Activated naive CD8-positive, alpha-beta T cell treated with anti-CD3 and anti-CD28 coated beads, Interleukin-2, amount 10 ng/mL, durations not matched to agents 7 days and 5 days (primary cell): ENCODE measurements at places on chromosomes 6 and 20. TPM values are rescaled to one million over a fixed set of nuclear protein-coding genes. Genes with fewer than 3 reads are reported as not detected.

DNA sequence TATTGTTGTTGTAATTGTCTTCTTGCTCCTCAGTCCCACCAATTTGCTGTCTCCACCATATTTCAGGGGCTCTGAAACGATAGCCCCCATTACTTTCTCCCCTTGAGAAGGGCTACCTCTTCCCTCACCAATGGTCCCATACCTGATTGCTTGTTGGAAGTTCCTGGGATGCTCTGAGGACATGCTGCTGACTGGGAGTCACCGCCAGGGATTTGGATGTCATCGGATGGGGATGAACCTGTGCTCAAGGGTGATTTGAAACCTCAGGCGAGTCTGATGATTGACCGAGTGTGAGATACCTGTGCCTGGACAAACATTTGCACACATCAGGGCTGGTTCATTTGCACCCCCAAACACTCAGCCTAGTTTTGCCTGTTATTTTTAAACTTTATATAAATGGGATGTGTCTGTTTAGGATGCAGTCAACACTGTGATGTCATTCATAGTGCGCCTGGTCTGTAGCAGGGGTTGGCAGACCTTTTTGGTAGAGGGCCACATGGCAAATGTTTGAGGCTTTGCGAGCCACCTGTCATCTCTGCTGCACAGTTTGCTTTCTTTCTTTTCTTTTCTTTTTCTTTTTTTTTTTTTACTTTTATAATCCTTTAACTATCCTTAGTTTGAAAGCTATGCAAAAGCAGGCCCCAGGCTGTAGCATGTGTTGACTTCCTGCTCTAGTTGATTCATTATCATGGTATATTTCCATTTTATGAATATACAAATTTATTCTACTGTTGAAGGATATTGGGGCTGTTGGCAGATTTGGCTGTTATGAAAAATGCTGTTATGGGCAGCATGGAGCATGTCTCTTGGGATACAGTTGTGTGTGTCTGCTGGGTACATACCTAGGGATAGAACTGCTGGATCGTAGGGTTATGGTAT lies 118.5 kb upstream of the PHACTR3 start:
- H3K4me1 ChIP-seq, result no peaks in the 10 kb centered on the region
- H3K4me3 ChIP-seq, result no peak overlapping the region
- peaks cover 6% of the 10 kb centered on the region for H3K27me3 ChIP-seq
- no peak overlapping the region for H3K27ac ChIP-seq
- no peaks in the 10 kb centered on the region for H3K36me3 ChIP-seq

GRCh38 chr6:112223070-112223861 lies 31.1 kb downstream of the LAMA4 start:
- peaks cover 59% of the 10 kb centered on the region for H3K27me3 ChIP-seq
- no peak for DNase-seq
- H3K4me1 ChIP-seq, result no peaks in the 10 kb centered on the region
- no peak overlapping the region for H3K27ac ChIP-seq
- H3K36me3 ChIP-seq, result no peaks in the 10 kb centered on the region
- no peak overlapping the region for H3K4me3 ChIP-seq

GRCh38 chr20:24598346-24598745 lies 128.9 kb downstream of the SYNDIG1 start:
- no peak for DNase-seq
- H3K4me3 ChIP-seq, result no peak overlapping the region
- no peaks in the 10 kb centered on the region for H3K36me3 ChIP-seq
- H3K4me1 ChIP-seq, result no peaks in the 10 kb centered on the region
- peaks cover 12% of the 10 kb centered on the region for H3K27me3 ChIP-seq

The TDP2 gene
- 54.5 TPM for total RNA-seq

The FABP7 gene
- not detected for total RNA-seq

The NHLRC1 gene
- 0.99 TPM for total RNA-seq

The C4B gene
- 5.7 TPM for total RNA-seq

The WFDC2 gene
- total RNA-seq, result not detected

The PRKN gene
- total RNA-seq, result 1.5 TPM
